ENCODE measurements at places on chromosomes 6 and 20.

DNA sequence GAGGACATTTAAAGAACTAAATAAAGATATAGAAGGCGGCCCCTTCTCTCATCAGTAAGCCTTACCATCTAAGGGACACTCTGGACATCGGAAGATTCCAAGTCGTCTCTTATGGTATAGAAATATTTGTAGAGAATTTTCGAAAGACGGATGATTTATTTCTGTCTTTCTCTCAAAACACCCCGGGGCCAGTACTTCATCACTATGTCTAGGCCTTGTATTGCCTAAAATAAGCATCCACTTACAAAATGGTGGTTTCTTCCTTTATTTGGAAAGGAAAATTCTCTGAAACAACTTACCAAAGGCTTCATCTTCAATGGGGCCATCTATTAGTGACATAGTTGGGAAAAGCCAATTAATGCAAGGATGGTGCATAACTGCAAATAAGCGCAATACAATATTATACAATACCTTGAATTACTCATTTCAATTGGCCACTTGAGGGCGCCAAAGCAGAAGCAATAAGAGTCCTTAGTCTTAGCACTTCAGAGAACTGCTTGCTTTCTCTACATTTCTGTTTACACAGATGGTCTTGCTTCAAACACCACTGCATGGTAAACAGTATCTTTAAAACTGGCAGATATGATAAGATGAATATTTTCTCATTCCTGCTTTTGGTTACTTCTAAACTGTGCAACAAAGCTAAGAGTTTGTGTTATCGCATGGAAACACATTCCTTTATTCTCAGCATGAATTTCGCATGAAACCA, 113.2 kb downstream of the VIP start:
- DNase-seq = peak; percentile 85

DNA sequence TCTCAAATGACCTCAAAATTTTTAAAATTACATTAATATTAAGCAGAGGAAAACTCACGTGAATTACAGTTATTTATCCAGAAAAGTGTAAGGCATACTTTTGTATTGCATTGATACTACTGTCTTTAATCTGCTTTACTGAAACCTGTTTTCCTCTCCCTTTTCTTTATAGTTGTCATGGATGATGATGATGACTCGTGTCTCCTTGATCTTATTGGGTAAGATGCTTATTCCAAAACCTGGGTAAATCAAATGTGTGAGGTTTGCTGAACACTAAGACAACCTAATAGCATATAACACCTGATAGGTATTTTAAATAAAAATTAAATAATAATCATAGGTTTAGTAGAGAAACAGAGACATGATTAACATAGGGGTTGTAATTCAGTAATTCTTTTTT, 40.0 kb downstream of the BICRAL start:
- peak; percentile 26 for DNase-seq

- no peak for DNase-seq
These were observed 120.7 kb upstream of the ADGRF1 start for GRCh38 chr6:47162793-47163192.

- no peak for DNase-seq
These were observed 96.0 kb downstream of the EYA2 start for GRCh38 chr20:46990596-46991104.

- DNase-seq = no peak
These were observed 71.2 kb upstream of the THBS2 start for GRCh38 chr6:169324656-169325459.

GRCh38 chr6:132053511-132053910, 102.3 kb upstream of the CCN2 start:
- peak; percentile 74 for DNase-seq

- DNase-seq = no peak
These were observed 11.5 kb upstream of the SCP2D1 start for GRCh38 chr20:18802012-18802634.

- no peak for DNase-seq
These were observed 67.1 kb upstream of the DUSP22 start for GRCh38 chr6:225121-225721.

- DNase-seq = peak; percentile 67
These were observed 282.7 kb downstream of the PLCB1 start for GRCh38 chr20:8414586-8415274.

- no peak for DNase-seq
These were observed 56.8 kb downstream of the CEBPB start for GRCh38 chr20:50247196-50248094.

DNA sequence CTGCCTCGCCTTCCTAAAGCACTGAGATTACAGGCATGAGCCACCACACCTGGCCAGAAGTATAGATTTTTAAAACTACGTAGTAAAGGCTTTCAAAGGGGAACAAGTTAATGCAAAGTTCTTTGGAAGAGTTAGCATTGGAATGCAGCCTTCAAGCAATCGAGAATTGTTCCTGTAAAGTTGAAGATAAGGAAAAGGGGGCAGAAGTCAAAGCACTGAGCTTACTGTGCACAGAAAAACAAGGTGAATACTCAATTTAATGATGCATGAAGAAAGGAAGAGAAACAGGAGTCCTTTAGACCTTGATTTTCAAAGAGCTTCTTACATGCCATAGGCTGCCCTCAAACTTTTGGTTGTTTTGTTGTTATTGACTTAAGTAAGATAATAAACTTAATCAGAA, 29.1 kb upstream of the LGSN start:
- DNase-seq = no peak

- no peak for DNase-seq
These were observed 15.3 kb downstream of the ANKRD60 start for GRCh38 chr20:58213121-58213520.

GRCh38 chr6:37785002-37785662, 34.4 kb upstream of the ZFAND3 start:
- no peak for DNase-seq

- DNase-seq = peak; percentile 70
These were observed 116.0 kb downstream of the LRRC1 start for GRCh38 chr6:53910834-53911233.

GRCh38 chr20:4524307-4524706, 197.4 kb upstream of the PRND start:
- no peak for DNase-seq

DNA sequence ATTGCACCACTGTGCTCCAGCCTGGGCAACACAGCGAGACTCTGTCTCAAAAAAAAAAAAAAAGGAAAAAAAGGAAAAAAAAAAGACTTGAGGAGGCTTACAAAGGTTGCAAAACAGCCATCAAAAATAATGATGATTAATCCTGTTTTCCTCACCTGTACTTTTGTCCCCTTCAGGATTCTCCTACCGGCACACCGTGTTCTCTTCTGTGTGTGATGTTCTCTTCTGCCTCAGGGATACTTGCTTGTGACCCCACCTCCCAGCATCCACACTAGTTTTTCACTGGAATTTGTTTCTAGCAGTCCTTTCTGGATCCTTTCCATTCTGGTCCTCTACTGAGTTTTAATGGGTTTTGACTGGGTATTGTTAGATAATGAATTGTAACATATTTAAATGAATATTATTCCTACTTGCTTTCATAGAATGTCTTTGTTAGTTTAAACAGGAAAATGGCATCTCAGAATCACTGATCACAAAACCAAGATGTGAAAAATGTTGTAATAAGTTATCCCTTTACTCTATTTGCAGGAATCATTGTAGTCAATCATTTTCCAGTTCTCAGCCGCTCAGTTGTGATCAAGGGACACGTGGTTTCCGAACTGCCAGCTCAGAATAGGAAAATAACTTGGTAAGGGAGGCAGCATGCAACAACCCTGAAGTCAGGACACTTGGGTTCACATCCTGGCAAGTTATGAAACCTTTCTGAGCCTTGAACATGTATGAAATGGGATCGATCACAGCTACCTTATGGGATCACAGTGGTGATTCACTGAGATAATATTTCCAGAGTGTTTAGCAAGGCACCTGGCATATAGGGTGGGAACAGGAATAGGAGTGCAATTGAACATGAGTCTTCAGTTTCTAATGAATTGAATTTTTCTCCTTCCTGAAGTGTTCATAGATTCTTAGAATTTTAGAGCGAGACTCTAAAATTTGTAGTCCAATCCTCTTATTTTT, 8.5 kb downstream of the C6orf89 start:
- DNase-seq = no peak

- DNase-seq = no peak
These were observed 9.2 kb upstream of the TFAP2A start for GRCh38 chr6:10424040-10424439.

DNA sequence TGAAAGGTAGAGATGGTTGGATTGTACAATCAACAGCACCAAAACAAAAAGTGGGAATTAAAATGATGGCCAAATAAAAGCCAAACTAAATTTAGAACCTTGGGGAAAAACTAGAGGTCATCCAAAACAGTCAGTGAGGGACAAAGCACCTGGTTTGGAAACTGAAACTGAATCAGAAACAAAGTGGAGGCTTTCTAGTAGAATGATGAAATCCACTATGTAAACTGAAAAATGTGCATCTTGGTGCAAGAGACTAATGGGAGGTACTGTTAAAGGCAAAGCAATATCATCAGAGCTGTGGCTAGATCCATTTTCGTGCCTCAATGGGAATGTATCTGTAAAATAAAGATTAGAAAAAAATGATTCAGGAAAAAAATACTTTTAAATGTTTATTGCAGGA, 380.0 kb upstream of the GJE1 start:
- no peak for DNase-seq

- DNase-seq = peak; percentile 51
These were observed 176.5 kb downstream of the SLC16A10 start for GRCh38 chr6:111263837-111264236.

- peak; percentile 81 for DNase-seq
These were observed at the start of gene MTCL3 for GRCh38 chr6:127518710-127519468. MTCL3 (minus strand) TSS chr6:127519335.

DNA sequence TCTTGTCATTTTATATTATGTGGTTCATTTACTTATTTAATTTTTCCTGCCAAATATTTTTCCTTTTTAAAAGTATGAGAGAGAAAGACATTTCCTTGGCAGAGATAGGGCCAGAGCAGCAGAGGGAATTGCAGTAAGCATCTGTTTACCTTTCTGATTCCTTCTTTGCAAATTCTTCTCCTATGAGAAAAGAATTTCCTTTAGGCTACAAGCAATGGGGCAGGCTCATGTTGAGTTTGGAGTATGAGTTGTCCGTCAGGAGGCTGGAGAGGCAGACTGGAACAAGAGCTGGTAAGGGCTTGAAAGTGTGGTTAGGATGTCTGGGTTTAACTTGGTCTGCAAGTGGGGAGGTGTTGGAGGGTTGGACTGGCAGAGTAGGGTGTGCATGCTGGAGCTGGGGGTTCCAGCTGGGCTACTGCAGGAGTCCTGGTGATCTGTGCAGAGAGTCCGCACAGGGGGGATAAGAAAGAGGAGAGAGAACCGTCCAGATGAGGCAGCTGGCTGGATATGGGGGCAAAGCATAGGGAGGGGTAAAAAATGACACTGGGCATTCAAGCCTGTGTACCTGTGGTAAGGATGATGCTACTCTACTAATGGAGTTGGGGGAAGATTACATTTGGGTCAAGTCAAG, 19.7 kb downstream of the TIAM2 start:
- peak; percentile 48 for DNase-seq

DNA sequence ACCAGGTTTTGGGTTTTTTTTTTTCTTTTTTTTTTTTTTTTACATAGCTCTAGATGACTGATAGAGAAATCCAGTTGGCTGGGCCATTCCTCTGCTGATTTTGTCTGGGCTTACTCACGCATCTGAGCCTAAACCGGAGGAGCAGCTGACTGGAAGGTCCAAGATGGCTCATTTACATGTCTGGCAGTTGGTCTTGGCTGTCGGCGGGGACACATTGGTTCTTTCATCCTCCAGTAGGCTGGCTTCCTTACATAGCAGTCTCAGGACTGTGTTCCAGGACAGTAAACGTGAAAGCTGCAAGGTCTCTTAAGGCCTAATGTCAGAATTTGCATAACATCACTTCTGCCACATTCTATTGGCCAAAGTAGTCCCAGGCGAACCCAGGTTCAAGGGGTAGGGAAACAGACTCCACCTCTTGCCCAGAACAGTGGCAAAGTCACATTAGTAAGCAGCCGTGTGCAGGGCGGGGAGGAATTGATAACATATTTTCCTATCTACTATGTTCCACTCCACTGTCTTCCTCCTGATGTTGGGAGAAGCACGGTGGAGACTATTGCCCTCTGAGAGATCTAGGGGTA, 87.0 kb downstream of the CDH22 start:
- no peak for DNase-seq

- DNase-seq = no peak
These were observed 759 bp downstream of the CRISP3 start for GRCh38 chr6:49743429-49743828.

- DNase-seq = no peak
These were observed 243.9 kb downstream of the DLL1 start for GRCh38 chr6:170046791-170047626.

DNA sequence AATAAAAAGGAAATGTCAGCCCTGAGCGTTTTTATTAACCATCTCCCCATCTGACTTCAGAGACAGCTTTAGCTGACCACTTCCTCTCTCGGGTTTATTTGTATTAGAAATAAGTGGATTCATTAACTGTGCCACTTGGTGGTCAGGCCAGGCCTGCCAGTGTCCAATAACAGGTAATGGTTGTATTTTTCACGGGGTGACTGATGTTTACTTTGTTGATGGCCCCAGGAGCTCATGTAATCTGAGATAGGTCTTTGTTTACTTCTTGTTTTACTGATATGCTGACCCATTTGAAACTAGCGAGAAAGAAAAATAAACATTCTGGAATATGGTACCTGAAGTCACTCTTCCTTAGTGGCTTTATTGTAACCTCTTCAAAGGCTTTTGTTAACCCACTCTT, 504.3 kb upstream of the SLC35B3 start:
- no peak for DNase-seq

DNA sequence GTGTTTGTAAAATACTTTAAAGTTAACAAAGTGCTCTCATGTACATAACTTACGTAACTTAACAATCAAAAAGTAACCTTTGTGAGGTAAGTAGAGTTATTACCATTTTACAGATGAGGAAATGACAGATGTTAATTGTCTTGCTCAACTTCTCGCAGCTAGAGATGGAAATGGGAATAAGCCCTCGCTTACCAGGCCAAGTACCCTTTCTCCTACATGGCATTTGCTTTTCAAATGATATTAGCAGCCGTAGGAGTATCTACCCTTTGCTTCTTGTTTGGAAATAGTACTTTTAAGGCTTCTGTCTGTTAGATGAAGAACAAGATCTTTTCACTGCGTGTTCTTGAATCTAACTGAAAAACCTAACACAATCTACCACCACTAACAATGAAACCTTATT, 15.5 kb downstream of the STX11 start:
- DNase-seq = no peak

DNA sequence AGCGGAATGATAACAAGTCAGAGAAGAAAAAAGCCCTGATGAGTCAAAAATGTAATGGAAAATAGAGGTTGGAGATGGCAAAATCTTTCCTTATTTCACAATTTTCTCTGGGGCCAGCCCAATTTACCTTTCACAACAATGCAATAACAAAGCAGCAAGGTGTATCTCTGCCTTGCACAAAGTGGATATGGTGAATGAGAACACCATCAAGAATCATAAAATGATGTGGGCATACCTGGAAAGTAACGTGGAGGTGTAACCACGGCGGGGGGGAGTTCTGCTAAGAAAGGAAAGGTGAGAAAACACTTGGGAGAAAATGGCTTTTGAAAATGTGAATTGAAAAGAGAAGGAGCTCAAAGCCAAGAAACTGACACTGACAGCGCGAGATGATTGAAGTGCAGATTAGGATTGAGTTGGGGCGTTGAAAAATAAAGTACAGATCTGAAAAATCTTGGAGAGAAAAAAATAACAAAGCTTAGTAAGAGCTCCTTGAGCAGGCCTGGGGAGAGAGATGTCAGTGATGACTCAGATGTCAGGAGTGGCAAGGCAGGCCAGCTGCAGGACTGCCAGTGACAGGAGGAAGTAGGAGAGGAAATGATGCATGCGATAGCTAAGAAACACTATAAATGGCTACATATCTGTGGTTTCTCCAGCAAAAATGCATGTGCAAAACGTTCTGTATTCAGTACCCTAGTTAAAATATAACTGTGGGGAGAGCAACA, 26.2 kb downstream of the ARHGAP18 start:
- peak; percentile 99 for DNase-seq

- DNase-seq = no peak
These were observed 27.4 kb upstream of the BMP2 start for GRCh38 chr20:6740096-6740495.

Data from cardiac fibroblast (primary cell).